ENCODE measurements at places on chromosomes 13 and 19. TPM values are rescaled to one million over a fixed set of nuclear protein-coding genes. Genes with fewer than 3 reads are reported as not detected.

PPFIA3 gene
- 8.5 TPM for total RNA-seq

GRCh38 chr19:47613165-47614020 is 4.5 kb downstream of the BICRA start:
- DNase-seq, result no peak

DNA sequence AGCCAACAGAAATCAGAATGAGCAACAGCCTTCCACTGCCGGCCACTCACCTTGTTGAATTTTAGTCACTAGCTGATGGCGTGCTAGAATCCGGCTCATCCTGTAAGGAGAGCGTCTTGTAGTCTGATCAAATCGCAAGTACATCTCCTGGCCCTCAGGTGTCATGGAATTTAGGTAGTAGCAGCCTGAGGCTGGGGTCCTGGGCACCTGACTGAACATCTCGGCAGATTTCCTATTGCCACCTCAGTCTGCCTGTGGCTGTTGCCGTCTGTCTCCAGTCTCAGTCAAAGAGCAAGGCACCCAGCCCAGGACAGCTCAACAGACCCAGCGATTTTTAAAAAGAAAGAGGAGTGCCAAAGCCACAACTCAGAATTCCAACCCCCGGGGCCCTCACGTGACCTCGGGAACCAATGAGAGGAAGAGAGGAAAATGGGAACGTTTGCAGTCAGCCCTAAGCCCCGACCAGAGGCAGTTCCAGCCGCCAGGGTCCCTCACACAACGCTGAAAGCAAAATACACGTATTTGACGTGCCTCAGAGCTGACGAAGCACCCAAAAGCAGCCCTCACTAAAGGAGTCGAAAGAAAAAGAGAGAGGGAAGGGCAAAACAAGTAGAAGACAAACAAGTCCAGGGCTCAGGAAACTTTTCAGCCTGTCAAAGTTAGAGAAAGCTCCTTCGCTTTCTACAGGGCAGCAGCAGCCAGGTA is at the start of gene STARD13:
Gene STARD13, minus strand, starts transcription at position 336 of the 705 bp plus-strand sequence. Its CDS starts 117 bp downstream, at position 219.
- DNase-seq, result peak; percentile 74

DNA sequence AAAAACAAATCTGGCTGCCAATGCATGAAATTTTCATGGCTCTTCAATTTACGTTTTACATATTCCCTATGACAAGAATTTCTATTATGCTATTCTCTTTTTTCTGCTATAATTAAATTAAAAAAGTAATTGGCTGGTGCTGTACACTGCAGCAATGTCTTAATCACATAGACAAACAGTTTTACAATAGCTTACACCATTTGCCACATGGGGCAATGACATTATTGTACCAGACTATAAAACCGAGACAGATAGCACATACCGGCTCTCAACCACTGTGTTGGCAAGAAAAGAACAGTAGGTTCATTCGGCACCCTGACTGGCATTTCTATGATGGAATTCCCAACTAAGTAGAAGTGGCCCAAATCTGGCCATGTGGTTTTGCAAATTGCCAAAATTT is 67.7 kb downstream of the DACH1 start:
- no peak for DNase-seq

DNA sequence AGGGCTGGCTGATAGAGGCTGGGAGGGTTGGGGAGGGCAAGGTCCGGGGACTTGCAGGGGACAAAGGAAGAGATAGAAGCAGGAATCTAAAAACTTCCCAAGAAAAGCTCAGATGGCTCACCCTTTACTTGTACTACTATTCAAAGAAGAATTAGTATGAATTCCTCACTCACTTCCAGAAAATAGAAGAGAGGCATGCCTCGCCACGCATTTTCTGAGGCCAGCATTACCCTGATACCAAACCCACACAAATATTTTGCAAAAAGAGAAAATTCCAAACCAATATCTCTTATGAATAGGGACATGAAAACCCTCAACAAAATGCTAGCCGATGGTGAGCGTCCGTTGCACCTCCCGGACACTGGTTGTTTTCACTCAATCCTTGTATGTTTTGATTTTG is 54.0 kb downstream of the ING1 start:
- DNase-seq, result no peak

- DNase-seq, result no peak
These were observed 418.0 kb downstream of the NDFIP2 start for GRCh38 chr13:79898996-79899395.

GRAMD1A gene
- total RNA-seq, result 118 TPM

- no peak for DNase-seq
These were observed 717 bp downstream of the SPRYD7 start for GRCh38 chr13:49935171-49936074.

ZGLP1 gene
- 26.8 TPM for total RNA-seq

DNA sequence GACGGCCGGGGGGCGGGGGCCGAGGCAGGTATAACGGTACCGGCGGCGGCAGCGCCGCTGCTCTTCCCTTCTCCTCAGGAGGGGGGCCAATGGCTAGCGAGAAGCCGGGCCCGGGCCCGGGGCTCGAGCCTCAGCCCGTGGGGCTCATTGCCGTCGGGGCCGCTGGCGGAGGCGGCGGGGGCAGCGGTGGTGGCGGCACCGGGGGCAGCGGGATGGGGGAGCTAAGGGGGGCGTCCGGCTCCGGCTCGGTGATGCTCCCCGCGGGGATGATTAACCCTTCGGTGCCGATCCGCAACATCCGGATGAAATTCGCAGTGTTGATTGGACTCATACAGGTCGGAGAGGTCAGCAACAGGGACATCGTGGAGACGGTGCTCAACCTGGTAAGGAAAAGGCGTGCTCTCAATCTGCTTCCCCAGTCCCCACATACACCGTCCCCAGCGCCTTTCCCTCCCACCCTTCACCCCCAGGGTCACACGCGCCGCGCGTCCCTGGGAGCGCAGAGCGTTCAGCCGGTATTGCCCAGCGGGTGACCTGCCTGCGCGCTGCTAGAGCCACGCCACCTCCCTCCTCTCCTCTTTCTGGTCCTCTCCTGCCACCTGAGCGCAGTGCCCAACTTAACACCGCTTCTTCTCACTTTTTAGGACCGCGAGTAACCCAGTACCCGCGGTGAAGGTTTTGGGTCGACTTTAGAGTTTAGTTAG is 814 bp downstream of the NBEA start:
- DNase-seq, result peak; percentile 28

MEDAG gene
- not detected for total RNA-seq

DNA sequence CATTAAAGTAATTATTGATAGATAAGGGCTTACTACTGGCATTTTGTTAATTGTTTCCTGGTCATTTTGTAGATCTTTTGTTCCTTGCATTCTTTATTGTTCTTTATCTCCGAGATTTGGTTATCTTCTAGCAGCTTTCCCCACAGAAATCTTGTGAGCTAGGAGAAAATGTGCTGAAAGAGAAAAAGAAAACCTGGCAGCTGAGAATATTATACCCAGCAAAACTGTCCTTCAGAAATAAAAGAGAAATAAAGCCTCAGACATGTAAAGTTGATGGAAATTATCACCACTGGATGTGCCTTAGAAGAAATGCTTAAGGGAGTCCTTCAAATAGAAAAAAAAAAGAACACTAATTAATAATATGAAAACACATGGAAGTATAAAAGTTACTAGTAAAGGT is 464.9 kb upstream of the GPC6 start:
- no peak for DNase-seq

GRCh38 chr19:7540761-7541474 is 5.4 kb downstream of the PNPLA6 start:
- DNase-seq, result no peak

- DNase-seq, result no peak
These were observed 4.9 kb downstream of the ZNF878 start for GRCh38 chr19:12047868-12048267.

GRCh38 chr13:114130837-114131582 is 1.4 kb downstream of the RASA3 start:
- DNase-seq, result no peak

DNA sequence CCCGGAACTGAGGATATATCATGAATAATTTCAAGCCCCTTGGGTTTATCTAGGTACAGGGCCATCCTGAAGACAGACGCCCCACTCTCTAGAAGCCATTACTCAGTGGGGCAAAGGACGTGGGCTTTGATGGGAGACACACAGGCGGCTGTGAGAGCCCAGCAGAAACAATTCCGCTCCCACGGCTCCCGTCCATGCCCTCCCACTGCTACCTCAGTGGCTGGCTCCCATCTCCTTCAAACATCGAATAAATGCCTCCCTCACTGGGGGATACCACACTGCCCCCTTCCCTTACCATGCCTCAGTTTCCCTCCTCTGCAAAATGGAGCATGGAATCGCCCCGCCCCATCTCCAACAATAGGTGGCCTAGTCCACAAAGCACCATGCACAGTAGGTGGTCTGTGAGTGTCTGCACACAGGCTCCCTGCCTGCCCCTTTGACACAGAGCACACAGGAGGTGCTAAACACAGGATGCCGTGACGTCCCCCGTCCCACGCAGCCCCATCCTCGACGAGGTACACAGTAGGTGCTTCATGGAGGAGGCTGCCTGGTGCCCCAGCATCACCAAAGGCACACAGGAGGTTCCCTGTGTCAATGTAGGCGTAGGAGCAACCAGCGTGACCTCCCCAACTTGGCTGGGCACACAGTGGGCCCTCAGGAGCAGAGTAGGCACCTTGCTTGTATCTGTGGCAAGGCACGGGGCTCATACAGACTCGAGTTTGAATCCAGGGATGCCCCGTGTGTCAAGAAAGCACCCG is 46.0 kb downstream of the PTPRS start:
- DNase-seq, result no peak

ADAMTSL5 gene
- total RNA-seq, result 4.8 TPM

POU4F1 gene
- 0.36 TPM for total RNA-seq

DNA sequence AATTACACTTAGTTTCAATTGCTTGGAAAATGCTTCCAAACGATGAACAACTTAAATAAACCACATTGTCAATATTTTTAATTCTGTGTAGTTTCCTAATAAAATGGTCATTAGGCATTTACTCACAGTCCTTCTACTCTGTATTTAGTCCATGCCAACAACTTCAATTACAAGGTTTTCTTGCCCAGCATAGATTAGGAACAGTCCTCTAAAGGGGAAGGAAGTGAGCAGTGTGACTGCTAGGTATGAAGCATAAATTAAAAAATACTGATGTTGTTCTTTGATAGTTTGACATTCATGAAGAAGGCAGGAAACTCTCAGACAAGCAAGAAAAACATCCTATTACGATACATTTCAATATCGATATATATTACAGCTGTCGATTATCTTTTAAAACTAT is 716.0 kb upstream of the PCDH9 start:
- no peak for DNase-seq

GRCh38 chr13:23660249-23660648 is 90.0 kb downstream of the TNFRSF19 start:
- no peak for DNase-seq

ZNF83 gene
- 72.1 TPM for total RNA-seq

DNA sequence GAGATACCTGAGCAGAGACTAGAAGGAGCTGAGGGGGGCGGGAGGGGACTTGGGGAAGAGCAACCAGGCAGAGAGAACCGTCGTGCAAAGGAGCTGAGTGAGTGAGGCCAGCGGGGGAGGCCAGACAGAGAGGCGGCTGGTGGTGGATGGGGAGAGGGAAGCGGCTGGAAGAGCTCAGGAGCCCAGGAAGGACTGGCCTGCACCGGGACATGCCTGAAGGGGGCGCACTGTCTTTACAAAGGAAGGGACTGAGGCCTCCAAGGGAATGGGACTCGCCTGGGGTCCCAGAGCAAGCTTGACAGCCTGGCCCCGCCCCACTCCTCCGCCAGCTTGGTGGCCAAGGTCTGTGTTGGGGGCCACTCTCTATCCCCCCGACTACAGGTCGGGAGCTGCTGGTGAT is 14.9 kb downstream of the ONECUT3 start:
- peak; percentile 54 for DNase-seq

DNA sequence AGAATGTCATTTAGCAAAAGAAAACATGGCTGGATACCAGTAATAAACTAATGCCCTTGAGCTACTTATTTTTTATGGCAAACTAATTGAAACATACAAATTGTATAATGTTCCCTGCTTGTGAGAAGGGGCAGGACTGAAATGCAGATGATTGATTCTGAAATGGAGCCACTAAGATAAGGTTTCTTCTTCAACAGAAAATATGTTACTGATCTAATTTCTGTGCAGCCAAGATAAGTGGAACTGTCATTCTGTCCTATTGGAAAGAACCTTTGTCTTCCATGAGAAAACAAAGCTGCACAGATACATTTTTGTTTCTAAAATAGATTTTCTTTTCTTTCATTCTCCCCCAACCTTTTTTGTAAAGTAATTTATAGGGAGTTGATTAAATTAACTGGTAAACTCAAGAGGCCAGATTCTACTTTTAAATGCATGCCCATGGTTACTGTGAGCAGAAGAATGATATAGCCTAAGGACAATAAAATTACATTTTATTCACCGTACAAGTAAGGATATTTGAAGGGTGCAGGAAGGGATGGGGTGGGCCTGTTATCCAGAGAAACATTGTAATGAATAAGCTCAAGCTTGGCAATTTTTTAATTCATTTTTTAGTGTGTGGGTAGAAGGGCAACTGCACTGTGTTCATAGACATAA is 39.9 kb downstream of the STARD13 start:
- DNase-seq, result no peak

CD70 gene
- total RNA-seq, result not detected

ZNF787 gene
- 33.9 TPM for total RNA-seq

PROZ gene
- not detected for total RNA-seq

- DNase-seq, result no peak
These were observed 17.2 kb downstream of the FGF9 start for GRCh38 chr13:21688056-21688455.

ZNF155 gene
- total RNA-seq, result 14.6 TPM

All from progenitor cell of endocrine pancreas (in vitro differentiated cells).